ENCODE measurements at places on chromosomes 2 and 18.

DNA sequence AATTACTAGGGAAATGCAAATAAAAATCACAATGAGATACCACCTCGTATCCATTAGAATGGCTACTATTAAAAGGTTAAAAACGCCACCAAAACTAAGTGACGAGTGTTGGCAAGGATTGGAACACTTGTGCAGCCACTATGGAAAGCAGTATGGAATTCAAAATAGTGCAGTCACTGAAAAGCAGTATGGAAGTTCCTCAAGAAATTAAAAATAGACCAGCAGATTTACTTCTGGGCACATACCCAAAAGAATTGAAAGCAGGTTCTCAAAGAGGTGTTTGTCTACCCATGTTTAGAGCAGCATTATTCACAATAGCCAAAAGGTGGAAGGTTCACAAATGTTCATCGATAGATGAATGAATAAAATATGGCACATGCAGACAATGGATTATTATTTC is 149.7 kb upstream of the STON1 start:
- DNase-seq: no peak

DNA sequence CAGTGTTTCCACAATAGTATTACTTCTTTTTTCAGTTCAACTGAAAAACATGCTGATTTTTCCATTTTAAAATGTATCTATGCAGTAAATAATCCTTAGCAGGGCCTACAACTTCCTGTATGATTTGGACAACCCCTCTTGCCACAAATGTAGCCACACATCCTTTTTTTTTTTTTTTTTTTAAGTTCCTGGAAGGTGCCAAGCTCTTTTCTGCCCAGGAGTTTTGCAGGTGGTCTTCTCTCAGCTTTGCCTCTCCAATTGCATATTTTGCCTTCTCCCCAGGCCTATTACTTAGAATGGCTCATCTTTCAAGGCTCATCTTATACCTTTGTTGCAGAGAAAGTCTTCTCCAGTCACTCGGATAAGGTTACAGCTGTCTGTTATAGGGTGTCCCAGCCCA is 11.6 kb downstream of the KLHL14 start:
- DNase-seq: no peak

DNA sequence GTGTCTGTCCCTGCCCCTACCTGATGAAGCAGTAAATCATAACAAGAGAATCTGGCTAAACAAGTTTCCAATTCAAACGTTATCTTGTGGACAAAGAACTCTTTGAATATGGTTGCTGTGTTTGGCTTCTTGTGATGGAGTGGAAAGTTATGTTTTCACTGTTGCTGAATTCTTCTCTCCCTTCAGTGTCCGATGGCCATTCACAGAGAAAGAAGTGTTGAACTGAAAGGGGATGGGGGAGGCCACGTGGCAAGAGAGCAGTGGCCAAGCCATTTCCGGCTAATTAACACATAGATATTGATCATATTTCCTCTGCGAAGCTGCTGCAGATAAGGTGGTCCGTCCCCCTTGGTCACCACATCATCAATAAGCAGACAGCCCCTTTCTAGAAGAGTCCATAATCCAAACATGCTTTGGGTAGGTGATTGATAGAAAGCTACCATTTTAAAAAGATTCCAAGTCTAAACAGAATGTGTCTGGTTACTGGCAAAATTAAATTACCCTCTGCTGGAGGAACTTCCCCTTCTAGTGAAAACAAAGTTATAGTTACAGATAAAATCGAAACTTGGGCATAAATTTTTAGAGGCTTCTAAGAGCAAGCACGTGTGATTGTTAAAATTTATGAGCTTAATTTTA is 36.9 kb upstream of the FZD7 start:
- DNase-seq: no peak

DNA sequence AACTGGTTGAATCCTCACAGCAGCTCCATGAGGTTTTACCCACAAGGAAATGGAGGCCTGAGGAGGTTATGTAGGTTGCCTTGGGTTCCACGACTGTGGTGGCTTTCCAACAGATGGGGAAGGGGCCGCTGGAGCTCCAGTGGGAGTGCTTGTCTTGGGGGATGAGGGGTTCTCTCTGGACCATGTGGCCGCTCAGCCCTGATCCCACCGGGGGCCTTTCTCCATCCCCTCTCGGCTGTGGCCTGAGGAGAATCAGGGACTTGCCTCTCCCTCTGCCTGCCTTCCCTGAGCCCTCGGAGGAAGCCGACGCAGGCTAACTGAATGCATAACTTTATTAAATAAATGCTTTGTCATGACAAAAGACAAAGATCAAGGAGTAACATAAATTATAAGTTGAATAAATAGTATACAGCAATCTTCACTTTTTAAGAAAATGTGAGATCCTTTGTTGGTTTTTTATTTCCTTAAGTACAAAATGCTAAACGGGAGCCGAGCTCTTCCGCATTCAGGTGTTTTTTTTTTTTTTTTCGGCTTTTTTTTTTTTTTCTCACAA is 23.5 kb downstream of the IGFBP5 start:
- DNase-seq: no peak

DNA sequence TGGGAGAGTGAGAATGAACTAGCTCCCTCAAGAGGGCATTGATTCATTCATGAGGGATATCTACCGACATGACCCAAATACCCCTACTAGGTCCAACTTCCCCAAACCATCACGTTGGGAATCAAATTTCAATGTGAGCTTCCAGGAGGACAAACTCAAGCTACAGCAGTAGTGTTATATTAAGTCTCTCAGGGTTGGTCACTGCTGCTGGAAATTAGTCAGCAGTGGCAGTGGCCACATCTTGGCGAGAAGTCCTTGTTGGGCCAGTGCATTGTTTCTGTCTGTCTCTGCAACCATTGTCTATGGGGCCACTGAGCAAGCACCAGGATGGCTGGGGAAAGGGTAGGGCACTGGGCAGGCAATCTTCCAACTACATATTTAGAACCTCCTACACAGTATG is 47.5 kb downstream of the THUMPD2 start:
- DNase-seq: no peak

DNA sequence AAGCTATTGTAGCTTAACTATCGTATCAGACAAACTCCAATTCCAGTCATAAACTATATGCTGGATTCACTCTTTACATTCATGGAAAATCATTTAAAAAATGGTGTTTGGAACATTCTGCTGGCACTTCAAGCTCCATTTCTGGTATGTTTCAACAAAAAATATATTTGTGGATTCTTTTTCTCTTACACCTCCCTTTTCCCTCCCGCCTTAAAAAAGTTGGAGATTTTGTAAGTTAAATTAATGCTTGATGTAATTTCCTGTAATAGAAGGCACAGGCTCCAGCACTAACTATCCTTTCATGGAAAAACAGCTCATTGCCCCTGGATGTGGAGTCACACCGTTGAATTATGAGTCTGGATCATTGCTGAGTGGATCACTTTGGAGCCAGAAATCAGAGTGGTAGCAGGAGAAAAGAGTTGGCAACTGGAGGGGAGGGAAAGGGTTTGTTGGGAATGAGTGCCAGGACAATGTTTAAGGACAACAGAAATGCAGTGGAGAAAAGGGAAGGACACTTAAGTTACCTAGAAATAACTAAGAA is 102.8 kb downstream of the ICOS start:
- DNase-seq: no peak

DNA sequence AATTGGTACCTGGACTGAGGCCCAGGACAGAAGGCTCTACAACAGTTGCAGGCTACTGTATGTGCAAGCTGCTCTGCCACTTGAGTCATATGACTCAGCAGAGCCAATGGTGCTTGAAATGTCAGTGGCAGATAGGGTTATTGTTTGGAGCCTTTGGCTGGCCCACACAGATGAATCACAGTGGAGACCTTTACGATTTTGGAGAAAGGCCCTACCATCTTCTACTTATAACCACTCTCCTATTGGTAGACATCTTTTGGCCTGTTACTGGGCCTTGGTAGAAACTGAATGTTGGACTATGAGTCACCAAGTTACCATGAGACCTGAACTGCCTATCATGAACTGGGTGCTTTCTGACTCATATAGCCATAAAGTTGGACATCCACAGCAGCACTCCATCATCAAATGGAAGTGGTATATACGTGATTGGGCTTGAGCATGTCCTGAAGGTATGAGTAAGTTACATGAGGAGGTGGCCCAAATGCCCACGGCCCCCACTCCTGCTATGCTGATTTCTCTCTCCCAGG is 88.9 kb upstream of the NRXN1 start:
- no peak for DNase-seq

GRCh38 chr2:17422061-17422460 is 96.2 kb downstream of the RAD51AP2 start:
- DNase-seq: no peak
